NAMALWA (cell line): ENCODE measurements at places on chromosomes 5 and 9.

- DNase-seq, result peak; percentile 55
Observed at GRCh38 chr5:88878976-88879375, 4.0 kb downstream of the MEF2C start.

- DNase-seq, result no peak
Observed at GRCh38 chr5:146218168-146218567, 14.8 kb downstream of the RBM27 start.

- DNase-seq, result peak; percentile 69
Observed at GRCh38 chr9:125631391-125632085, 75.5 kb downstream of the MAPKAP1 start.

- no peak for DNase-seq
Observed at GRCh38 chr5:1394881-1395860, 50.1 kb downstream of the SLC6A3 start.

- DNase-seq, result no peak
Observed at GRCh38 chr9:124489222-124489621, 18.0 kb downstream of the NR5A1 start.

- no peak for DNase-seq
Observed at GRCh38 chr9:16964228-16964627, 93.8 kb upstream of the BNC2 start.

- DNase-seq, result no peak
Observed at GRCh38 chr5:92969191-92969780, 611.7 kb downstream of the NR2F1-AS1 start.

DNA sequence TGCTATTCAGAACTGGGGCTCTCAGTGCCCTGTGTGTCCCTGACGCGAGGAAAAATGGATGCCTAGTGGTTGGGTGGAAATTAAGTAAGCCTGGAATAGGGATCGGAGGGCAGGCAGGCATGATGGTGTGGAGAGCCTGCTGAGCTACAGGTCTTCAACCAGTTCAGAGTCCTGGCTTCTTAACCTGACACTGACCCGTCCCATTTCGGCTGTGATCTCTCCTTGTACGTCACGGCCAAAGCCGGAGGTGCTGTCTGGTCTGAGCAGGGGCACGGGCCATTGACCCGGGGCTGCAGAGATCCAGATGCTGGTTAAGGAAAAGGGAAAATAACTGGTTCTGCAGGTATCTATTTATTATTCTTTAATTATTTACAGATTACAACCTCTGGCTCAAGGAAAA is 27.9 kb downstream of the RHOBTB3 start:
- no peak for DNase-seq

- DNase-seq, result no peak
Observed at GRCh38 chr9:111258875-111259271, 71.2 kb downstream of the OR2K2 start.

- peak; percentile 42 for DNase-seq
Observed at GRCh38 chr5:88502179-88503040, 233.8 kb upstream of the TMEM161B start.

- DNase-seq, result no peak
Observed at GRCh38 chr5:33843579-33843978, 48.2 kb downstream of the ADAMTS12 start.

GRCh38 chr5:65264420-65264819 is 217.3 kb downstream of the ADAMTS6 start:
- no peak for DNase-seq

DNA sequence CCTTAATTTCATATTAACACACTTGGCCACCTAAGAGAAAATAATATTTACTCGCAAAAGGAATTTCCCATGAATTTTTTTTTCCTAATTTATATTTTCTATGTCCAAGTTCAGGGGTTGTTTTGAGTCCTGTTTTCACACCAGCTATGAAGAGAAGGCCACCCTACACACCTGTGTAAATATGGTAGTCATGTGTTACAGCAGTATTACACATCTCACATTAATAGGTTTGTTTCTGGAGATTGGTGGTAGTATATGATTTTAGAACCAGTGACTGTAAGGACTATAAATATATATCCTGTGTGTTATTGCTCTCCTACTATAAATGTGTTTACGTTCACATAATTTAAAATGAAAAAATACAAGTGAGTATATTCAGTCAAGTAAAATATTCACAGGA is 147.5 kb downstream of the PAM start:
- no peak for DNase-seq

DNA sequence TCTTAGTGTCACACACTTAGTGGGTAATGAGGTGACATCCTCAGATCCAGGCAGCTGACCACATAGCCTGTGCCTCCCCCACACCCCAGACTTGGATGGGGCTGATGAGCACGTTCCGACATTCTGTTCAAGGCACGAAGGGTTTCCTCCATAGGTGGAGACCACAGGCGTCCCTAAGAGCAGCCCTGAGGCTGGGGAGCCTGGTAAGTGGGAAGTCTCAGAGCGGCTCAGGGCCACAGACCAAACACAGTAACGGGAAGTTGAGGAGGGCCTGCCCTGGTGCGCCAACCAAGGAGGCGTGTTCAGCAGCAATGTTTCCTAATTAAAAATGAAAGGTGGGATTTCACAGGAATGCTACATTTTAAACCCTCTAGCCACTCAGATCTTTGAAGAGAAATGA is 102.3 kb upstream of the PHYKPL start:
- DNase-seq, result no peak

GRCh38 chr9:12464910-12465512 is 228.2 kb upstream of the TYRP1 start:
- DNase-seq, result peak; percentile 62

GRCh38 chr5:17316970-17317459 is 99.6 kb downstream of the BASP1 start:
- peak; percentile 77 for DNase-seq

- DNase-seq, result no peak
Observed at GRCh38 chr9:84339503-84339902, 1.1 kb downstream of the SLC28A3 start.

GRCh38 chr5:4614088-4614487 is 526.0 kb upstream of the ADAMTS16 start:
- no peak for DNase-seq

DNA sequence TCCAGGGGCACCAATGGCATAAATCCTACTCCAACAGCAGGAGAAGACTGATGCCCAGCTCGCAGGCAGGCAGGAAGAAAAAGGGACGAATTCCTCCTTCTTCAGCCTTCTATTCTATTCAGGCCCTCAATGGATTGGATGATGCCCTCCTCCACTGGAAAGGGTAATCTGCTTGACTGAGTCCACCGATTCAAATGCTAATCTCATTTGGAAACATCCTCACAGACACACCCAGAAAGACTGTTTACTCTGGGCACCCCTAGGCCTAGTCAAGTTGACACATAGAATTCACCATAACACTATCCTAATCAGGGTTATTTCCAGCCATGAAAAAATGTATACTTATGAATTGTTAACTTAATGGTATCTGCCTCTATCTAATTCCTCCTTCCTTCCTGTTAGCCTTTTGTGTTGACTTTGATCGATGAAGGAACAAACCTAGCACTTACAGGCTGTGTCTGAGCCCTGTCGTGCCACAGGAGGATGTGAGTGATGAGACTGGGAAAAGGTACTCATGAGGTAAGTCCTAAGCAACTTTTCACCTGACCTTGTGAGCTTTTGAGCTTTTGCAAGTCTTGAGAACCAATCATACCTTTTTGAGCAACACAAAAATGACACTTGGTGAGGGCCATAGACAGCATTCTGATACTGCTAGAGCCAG is 36.5 kb downstream of the FOXD1 start:
- DNase-seq, result no peak

- DNase-seq, result no peak
Observed at GRCh38 chr9:14106699-14107098, 207.2 kb downstream of the NFIB start.

DNA sequence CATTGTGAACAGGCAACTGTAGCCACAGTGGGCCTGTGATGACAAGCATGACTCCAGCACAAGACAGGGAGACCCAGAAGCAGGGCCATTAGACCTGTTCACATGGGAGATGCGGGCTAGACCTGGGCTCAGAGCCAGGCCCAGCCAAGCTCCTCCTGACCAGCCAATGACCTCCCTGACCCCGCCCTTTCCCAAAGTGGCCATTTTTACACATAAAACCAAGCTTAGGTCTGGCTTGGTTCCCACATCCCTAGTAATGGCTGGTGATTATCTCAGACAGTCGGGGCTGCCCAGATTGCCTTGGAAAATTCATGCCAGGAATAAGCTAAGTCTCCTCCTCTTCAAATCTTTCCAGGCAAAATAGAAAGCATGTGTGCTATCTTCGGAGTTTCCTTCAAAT is 94.1 kb downstream of the FRMD3 start:
- no peak for DNase-seq

DNA sequence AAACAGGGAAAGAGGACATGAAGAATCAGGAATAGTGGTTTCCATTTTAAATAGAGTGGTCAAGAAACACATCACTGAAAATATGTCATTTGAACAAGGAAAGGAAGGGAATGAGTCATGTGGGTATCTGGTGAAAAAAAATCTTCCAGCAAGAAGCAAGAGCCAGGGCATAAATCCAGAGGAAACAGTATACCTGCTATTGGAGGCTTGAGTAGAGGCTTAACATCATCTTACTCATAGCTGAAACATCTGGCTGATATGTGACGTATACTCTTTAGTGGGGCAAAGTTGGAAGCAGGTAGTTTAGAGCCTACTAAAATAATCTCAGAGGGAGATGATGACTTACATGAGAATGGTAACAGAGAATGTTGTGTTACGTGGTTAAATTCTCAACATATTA is 517.2 kb downstream of the CAAP1 start:
- DNase-seq, result no peak

GRCh38 chr5:122311497-122311960 is 508 bp upstream of the SNCAIP start:
- no peak for DNase-seq

DNA sequence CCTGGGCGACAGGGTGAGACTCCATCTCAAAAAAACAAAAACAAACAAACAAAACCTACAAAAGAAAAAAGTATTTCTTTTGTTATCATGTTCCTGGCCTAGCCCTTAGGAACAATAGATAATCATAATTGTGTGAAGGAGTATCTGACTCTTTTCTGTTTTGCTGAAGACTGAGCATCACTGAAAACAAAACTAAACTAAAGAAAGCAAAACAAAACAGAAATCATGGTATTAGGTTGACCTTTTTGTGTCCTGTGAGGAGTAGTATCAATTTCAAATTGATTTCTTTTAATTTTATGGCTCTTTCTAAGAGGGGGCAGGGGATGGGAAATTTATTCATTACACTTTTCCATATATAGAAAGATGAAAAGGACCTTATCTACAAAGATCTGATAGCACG is 246.0 kb downstream of the YTHDC2 start:
- DNase-seq, result no peak

DNA sequence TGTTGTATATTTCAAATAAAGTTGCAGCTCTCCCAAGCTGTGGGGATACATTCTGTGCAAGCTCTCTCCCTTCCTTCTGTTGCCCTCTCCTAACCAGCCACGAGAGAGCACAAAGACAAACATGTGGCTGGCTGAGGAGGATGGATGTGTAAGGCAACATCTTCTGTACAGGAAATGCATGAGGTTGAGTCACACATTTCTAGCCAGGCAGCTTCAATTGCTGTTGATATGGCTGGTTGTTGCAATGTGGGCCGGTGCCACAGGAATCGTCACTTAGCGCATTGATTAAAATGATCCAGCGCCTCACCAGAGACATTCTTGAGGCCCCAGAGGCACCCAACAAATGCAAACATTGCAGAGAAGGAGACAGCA is 207.1 kb downstream of the ICE1 start:
- DNase-seq, result no peak

- DNase-seq, result no peak
Observed at GRCh38 chr5:2502970-2503594, 248.4 kb downstream of the IRX2 start.

- no peak for DNase-seq
Observed at GRCh38 chr5:157177953-157178352, 2.7 kb upstream of the ITK start.

- no peak for DNase-seq
Observed at GRCh38 chr9:115058684-115059315, 59.2 kb downstream of the TNC start.

DNA sequence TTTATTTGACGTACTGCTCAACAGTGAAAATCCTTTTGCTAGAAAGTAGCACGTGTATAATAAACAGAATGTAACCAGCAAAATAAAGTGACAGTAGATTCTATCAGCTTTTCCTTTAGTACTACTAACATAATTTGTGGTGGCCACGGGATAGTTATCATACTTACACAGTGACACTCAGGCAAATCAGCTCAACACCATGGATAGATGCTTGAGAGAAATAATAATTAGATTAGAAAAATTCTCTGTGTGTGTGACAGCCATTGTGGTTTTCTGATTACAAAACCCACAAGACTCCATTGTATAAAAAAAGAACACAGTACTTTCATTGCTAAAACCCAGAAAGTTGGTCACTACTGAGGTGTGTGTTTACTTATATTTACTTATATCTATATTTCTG is 101.1 kb downstream of the MUSK start:
- DNase-seq, result no peak

GRCh38 chr9:105503881-105504280 is 54.0 kb upstream of the FKTN start:
- DNase-seq, result no peak

GRCh38 chr9:107422189-107423185 is 67.1 kb downstream of the KLF4 start:
- peak; percentile 77 for DNase-seq

- no peak for DNase-seq
Observed at GRCh38 chr9:133130685-133131244, 9.7 kb upstream of the RALGDS start.

DNA sequence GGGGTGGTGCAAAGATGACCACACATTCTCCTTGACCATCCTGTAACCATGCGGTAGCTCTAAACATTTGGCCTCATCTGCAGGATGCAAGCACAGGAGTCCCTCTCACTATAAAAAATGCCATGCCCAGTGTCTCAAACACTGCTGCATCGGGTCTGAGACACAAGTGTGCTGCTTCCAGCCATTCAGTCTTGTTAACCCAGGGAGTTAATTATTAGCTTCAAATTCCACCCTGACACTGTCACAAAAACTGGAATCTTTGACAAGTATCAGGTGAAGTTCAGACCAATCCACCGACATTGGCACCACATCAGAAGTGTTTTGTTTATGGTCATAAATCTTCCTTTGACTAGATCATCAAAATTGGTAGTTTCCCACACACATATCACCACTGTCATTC is 119.1 kb upstream of the RASEF start:
- DNase-seq, result no peak

DNA sequence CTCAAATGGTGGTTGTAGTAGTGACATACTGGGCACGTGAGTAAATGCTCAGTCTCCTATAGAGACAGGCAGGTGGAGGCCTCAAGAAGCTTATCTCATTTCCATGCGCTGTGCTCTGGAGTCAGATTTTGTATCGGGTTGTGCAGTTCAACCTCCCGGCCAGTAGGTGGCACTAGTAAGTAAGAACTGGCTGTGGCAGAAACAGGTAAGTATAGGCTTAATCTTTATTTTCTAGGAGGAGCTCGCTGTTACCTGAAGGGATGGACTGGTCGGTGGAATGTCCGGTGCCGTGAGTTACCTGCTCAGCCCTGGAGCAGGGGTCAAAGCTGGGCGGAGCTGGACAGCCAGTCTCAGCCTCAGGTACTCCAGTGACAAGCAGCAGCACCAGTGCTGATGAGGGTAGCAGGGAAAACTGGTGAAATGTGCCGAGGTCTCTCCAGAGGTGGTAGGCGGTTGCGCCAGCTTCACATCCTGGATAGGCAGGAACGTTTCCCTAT is 880.1 kb upstream of the SEMA6A start:
- DNase-seq, result peak; percentile 79
